ENCODE measurements at places on chromosomes 3 and 15.
A peak's percentile ranks its signal among the peaks of the same experiment; 100 is the strongest.

DNA sequence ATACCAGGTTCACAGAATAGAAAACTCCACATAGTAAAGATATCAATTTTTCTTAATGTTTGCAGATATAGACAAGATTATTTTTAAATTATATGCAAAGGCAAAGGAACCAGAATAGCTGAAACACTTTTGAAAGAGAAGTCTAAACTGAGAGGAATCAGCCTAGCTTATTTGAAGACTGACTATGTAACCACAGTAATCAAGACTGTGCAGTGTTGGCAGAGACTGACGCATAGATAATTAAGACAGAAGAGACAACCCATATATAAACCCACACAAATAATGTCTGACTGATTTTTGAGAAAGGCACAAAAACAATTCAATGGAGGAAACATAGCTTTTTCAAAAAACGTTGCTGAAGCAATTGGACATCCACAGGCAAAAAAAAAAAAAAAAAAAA is 28.6 kb upstream of the ACKR4 start:
- no peaks in the 10 kb centered on the region for H3K27me3 ChIP-seq
- no peak for DNase-seq
- no peaks in the 10 kb centered on the region for H3K4me1 ChIP-seq
- H3K36me3 ChIP-seq: no peaks in the 10 kb centered on the region
- no peak overlapping the region for H3K27ac ChIP-seq

DNA sequence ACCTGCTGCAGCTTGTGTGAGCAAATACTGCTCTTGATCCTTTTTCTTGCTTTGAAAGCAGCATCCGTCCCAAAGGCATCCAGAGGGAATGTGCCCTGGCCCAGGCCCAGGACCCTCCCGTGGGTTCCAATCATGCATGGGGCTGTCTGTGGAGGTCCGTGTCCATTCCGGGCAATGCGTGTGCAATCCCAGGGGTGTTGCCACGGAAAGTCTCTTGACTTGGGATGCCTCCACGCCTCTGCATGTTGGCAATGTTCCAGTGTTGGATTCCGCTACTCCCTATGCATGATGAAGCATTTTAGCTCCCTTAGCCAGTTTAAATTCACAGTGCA is 105.7 kb downstream of the SNRPN start:
- H3K4me1 ChIP-seq: no peaks in the 10 kb centered on the region
- peaks cover 99% of the 10 kb centered on the region for H3K36me3 ChIP-seq
- H3K4me3 ChIP-seq: no peak overlapping the region
- no peak for DNase-seq
- H3K27me3 ChIP-seq: no peaks in the 10 kb centered on the region
- no peak overlapping the region for H3K27ac ChIP-seq

- no peak overlapping the region for H3K4me3 ChIP-seq
- no peak overlapping the region for H3K27ac ChIP-seq
- H3K36me3 ChIP-seq: no peaks in the 10 kb centered on the region
- H3K4me1 ChIP-seq: peaks cover 8% of the 10 kb centered on the region
Observed at GRCh38 chr3:181881749-181882148, 170.0 kb downstream of the SOX2 start.

DNA sequence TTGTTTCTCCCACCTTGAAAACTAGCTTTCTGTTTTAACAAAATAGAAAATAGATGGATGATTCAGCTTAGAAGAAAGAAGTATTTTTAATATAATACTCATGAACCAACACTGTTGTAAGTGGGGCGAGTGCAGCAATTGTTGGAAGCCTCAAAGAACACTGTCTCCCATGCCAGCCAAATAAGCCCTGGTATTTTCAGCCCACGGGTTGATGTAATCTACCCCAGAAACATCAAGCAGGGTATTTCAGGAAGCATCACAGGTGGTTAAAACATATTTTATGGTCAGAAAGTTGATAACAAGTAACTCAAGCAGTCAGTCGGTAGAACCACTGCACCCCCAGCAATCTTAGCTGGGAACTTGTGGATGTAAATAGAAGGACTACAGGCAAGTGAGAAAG is 115.9 kb downstream of the SV2B start:
- no peak overlapping the region for H3K4me3 ChIP-seq
- H3K4me1 ChIP-seq: no peaks in the 10 kb centered on the region
- no peaks in the 10 kb centered on the region for H3K27me3 ChIP-seq
- DNase-seq: no peak

- H3K36me3 ChIP-seq: no peaks in the 10 kb centered on the region
- H3K4me3 ChIP-seq: no peak overlapping the region
- no peak for DNase-seq
- no peak overlapping the region for H3K27ac ChIP-seq
- H3K27me3 ChIP-seq: peaks cover 23% of the 10 kb centered on the region
Observed at GRCh38 chr3:186254676-186255650, 107.1 kb downstream of the DGKG start.

DNA sequence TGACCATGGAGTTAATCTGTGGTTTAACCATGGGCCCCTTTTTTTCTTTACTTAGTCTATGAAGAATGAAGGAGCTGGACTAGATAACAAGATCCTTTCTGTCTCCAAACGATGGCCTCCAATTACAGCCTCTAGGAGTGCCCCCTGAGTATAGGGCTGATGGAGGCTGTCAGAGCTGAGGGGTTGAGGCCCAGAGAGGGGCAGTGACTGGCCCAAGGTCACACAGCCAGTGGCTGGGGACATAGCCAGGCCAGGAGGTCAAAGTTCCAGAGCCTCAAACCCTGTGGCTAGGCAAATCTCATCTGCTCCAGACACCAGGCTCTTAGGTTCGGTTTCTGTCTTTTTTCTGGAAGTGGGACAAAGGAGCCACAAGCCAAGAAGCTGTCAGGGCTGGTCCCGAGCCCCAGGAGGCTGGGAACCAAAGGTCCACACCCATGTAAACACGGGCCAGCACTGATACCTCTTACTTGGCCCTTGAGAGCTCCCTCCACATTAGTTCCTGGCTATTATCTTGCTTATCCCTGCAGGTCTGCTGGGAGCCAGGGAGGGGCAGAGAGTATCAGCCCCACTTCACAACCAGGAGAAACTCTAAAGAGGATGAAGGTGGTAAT is 10.3 kb downstream of the RHOV start:
- H3K27me3 ChIP-seq: no peaks in the 10 kb centered on the region
- H3K27ac ChIP-seq: no peak overlapping the region
- no peaks in the 10 kb centered on the region for H3K4me1 ChIP-seq
- DNase-seq: no peak
- no peaks in the 10 kb centered on the region for H3K36me3 ChIP-seq
- no peak overlapping the region for H3K4me3 ChIP-seq

DNA sequence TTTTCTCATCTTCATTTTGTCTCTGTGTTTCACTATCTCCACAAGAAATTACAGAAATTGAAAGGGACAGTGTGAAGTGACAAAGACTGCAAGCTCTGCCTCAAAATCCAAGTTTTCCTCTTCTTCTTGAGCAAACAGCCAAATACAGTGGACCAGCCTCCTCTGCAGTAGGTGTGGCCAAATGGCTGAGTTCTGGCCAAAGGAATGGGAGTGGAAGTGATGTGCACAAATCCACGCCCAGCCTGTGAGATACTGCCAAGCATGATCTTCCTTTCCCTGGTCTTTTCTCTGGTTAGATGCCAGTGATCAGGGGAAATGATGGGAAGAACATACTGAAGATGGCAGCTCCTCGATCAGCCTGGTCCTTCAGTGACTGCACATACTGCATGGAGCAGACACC is 111.0 kb upstream of the CPNE4 start:
- H3K27me3 ChIP-seq: no peaks in the 10 kb centered on the region
- no peak overlapping the region for H3K4me3 ChIP-seq
- DNase-seq: no peak
- H3K36me3 ChIP-seq: no peaks in the 10 kb centered on the region
- H3K4me1 ChIP-seq: no peaks in the 10 kb centered on the region
- H3K27ac ChIP-seq: no peak overlapping the region

DNA sequence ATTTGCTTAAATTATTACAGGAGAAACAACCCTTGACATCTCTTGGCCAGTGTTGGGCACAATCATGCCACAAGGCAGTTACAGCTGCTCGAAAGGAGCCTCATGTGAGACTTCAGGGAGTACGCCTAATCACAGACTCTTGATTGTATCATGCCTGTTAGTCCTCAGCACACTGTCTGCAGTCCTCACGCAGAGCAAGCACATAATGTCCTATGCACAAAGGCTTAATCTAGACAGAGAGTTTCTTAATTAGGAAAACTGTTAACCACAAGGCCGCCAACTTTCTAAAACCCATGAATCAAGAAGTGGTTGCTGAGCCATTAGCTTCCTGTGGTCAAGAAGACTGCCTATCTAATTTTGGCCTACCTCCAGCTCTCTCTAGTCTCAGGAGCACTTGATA is 172.0 kb downstream of the UNC13C start:
- H3K27ac ChIP-seq: no peak overlapping the region
- H3K4me1 ChIP-seq: no peaks in the 10 kb centered on the region
- no peak for DNase-seq
- H3K36me3 ChIP-seq: no peaks in the 10 kb centered on the region
- H3K27me3 ChIP-seq: no peaks in the 10 kb centered on the region
- no peak overlapping the region for H3K4me3 ChIP-seq

- no peak overlapping the region for H3K27ac ChIP-seq
- peaks cover 26% of the 10 kb centered on the region for H3K4me1 ChIP-seq
- no peaks in the 10 kb centered on the region for H3K36me3 ChIP-seq
- H3K27me3 ChIP-seq: peaks cover 50% of the 10 kb centered on the region
- peak overlapping the region; percentile 51 for H3K4me3 ChIP-seq
Observed at GRCh38 chr3:147377412-147378367, 28.7 kb downstream of the ZIC4 start.

GRCh38 chr3:9862391-9863057 is 17.5 kb downstream of the CIDEC start:
- peaks cover 12% of the 10 kb centered on the region for H3K27me3 ChIP-seq
- H3K36me3 ChIP-seq: no peaks in the 10 kb centered on the region
- peaks cover 7% of the 10 kb centered on the region for H3K4me1 ChIP-seq
- DNase-seq: peak; percentile 40
- H3K4me3 ChIP-seq: peak overlapping the region; percentile 57
- no peak overlapping the region for H3K27ac ChIP-seq

- no peaks in the 10 kb centered on the region for H3K4me1 ChIP-seq
- no peaks in the 10 kb centered on the region for H3K27me3 ChIP-seq
- no peaks in the 10 kb centered on the region for H3K36me3 ChIP-seq
- no peak overlapping the region for H3K4me3 ChIP-seq
Observed at GRCh38 chr3:29144807-29145206, 136.1 kb upstream of the RBMS3 start.

DNA sequence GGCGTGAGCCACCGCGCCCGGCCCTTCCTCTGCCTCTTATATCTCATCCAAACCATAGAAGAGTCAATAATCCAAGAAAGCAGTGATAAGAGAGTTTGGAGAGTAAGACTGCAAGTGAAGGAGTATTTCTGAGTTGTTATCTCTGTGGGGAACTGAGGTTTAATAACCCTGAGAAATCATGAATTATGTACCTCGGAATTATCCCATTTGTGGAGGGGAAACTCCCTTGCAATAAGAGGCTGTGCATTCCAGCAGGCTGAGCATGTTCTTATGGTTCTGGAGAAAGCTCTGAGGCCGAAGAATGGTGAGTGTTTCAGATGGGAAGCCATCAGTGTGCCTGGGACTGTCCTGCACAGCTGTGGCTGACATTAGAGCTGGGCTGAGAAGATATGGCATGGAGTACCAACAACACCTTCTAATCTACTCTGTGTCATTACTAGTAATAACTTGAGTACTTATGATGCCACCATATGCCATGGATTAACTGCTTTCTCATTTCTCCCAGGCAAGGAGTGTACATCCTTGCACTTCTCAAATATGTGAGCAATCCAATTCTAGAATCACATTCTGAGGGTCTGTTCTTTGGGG is 31.4 kb upstream of the NOX5 start:
- no peaks in the 10 kb centered on the region for H3K27me3 ChIP-seq
- H3K27ac ChIP-seq: no peak overlapping the region
- no peak for DNase-seq
- no peak overlapping the region for H3K4me3 ChIP-seq
- no peaks in the 10 kb centered on the region for H3K4me1 ChIP-seq
- no peaks in the 10 kb centered on the region for H3K36me3 ChIP-seq

DNA sequence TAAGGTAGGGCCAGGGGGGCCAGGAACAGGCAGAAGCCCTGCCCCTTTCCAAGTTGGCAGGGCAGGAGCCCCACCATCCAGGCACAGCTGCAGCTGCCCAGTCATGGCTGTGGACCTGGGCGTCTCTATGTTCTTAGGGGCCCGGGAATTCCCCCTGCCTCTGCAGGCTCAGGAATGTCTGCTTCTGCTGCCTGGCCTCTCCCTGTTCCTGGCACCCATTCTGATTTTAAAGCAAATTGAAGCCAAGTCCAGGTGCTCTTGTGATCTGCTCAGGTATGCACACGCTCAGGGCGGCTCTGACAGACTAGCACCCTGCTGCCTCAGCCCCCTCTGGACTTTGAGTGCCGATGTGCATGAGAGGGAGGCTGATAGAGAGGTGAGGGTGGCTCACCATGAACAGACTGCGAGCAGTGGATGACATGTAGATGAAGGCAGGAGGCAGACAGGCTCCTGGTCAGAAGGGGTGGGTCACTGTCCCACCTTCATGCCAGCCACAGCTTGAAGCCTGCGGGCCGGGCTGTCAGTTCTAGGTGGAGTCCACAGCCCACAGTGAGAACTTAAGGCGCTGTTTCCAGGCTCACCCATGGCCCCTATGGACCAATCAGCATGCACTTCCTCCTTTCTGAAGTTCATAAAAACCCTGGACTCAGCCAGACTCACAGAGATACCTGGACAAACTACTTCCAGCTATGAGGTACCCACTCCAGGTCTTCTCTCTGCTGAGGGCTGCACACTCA is 747.8 kb upstream of the GBE1 start:
- no peak for DNase-seq
- H3K27me3 ChIP-seq: no peaks in the 10 kb centered on the region
- H3K36me3 ChIP-seq: no peaks in the 10 kb centered on the region
- H3K4me1 ChIP-seq: no peaks in the 10 kb centered on the region
- no peak overlapping the region for H3K4me3 ChIP-seq
- no peak overlapping the region for H3K27ac ChIP-seq

GRCh38 chr3:7854266-7854665 is 647.4 kb upstream of the LMCD1 start:
- no peak overlapping the region for H3K4me3 ChIP-seq
- no peaks in the 10 kb centered on the region for H3K36me3 ChIP-seq
- H3K27me3 ChIP-seq: no peaks in the 10 kb centered on the region
- no peak for DNase-seq
- H3K27ac ChIP-seq: no peak overlapping the region

- no peaks in the 10 kb centered on the region for H3K4me1 ChIP-seq
- H3K36me3 ChIP-seq: no peaks in the 10 kb centered on the region
- H3K4me3 ChIP-seq: no peak overlapping the region
- DNase-seq: no peak
Observed at GRCh38 chr3:28651159-28651558, 302.5 kb upstream of the AZI2 start.

GRCh38 chr3:150588027-150588830 is 14.9 kb upstream of the SELENOT start:
- H3K4me3 ChIP-seq: no peak overlapping the region
- no peak overlapping the region for H3K27ac ChIP-seq
- no peaks in the 10 kb centered on the region for H3K4me1 ChIP-seq
- H3K36me3 ChIP-seq: peaks cover 54% of the 10 kb centered on the region

DNA sequence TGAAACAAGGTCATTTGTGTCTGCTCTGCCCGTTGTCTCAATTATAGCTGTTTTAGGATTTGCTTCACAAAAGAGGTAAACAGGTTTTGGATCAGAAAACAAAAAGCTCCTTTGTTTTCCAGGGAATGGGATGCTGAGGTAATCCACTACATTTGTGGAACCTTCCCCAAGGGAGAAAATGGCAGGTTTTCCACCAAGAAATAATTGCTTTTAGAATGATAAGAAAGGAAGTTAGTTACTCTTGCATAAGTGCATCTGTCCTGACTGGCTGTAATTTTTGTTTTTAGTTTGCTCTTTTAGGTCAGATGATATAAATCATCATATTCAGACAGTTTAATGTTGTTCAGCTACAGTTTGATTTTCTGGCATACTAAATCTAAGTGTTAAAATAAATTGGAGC is 198.5 kb upstream of the COL8A1 start:
- H3K27ac ChIP-seq: no peak overlapping the region
- peak; percentile 14 for DNase-seq
- no peaks in the 10 kb centered on the region for H3K27me3 ChIP-seq

Measured in neuronal stem cell (in vitro differentiated cells).